ENCODE measurements at places on chromosomes 3 and 15.
A peak's percentile ranks its signal among the peaks of the same experiment; 100 is the strongest.

GRCh38 chr3:24400450-24400849 lies 94.2 kb downstream of the THRB start:
- DNase-seq = no peak

- DNase-seq = no peak
These were observed 23.7 kb downstream of the NEK10 start for GRCh38 chr3:27345493-27345892.

DNA sequence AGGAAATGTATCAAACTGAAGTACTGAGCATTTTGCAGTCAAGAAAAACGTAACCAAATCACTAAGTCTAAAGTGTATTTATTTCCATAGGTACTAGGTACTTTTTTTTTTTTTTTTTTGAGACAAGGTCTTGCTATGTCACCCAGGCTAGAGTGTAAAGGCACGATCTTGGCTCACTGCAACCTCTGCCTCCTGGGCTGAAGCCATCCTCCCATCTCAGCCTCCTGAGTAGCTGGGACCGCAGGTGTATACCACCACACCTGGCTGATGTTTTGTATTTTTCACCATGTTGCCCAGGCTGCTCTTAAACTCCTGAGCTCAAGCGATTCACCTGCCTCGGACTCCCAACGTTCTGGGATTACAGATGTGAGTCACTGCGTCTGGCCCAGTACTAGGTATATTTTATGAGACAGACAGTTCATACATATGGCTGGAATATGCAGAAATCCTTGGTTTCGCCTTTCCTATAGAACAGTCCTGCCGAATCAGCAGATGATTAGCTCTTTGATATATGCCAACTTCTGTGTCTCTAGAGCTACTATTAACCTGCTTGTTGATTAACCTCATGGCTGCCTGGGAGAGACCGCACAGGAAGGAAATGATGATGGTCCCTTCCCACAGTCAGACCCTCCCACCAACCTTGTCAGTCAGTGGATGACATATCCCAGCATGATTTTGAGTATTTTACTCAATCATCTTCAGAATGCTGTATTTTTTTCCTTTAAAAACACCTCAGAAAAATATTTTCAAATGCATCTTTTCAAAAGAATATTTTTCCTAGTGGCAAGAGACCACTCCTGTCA lies 32.3 kb downstream of the TMOD3 start:
- DNase-seq = no peak

GRCh38 chr15:73081321-73081958 lies 29.2 kb downstream of the NEO1 start:
- DNase-seq = peak; percentile 30

DNA sequence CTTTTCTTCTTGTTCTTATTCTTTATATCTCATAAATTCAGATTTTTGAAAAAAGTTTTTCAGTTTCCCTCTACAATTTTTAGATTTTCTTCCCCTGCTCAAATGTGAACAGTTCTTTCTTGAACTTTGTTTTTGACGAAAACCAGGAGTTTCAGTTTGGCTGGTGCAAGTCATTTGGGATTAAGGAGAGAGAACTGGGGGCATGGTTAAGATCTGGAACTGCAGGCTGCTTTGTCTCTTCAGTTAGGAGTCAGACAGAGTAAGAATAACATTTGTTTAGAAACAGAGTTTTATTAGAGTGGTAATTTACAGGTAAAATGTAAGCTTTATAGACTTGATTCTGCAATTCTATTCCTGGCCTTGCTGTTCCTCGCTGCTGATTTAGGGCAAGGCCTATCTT lies 310.5 kb upstream of the C2CD4B start:
- no peak for DNase-seq

- no peak for DNase-seq
These were observed 359.2 kb upstream of the PROK2 start for GRCh38 chr3:72143966-72144717.

- no peak for DNase-seq
These were observed 560.8 kb upstream of the RGMA start for GRCh38 chr15:93649691-93650235.

DNA sequence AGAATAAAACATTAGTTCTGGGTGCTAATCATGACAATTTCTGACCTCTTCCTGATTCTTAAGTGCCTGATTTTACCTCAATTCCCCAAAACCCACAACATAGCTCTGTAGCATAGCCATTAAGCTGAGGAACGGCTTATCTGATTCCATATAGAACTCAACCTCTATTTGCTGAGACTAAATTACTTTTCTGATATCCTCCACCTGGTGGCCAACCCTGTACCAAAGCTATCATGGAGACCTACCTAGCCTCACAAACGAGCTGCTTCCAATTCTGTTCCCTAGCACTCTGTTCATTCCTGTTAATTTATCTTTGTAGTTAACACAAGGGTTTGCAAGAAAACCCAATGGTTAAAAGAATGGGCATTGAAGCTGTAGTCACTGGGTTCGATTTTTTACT lies 245.2 kb downstream of the PLOD2 start:
- DNase-seq = no peak

DNA sequence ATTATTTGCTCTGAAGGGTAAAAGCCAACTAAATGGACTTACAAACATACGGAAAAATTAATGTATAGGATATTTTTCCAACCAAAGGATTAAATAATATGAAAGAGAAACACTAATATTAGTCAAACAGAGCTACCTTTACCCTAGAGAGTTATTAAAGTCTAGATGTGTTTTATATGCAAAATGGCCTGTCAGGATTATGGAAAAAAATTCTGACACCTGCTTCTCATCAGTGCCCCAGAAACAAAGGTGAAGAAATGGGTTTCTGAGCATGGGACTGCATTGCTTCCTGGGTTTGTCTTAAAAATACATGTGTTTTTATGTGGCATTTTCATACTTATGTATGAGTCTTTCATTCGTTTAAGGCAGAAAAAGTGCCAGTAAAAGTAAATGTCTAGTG lies 148.3 kb downstream of the ROBO2 start:
- DNase-seq = no peak

DNA sequence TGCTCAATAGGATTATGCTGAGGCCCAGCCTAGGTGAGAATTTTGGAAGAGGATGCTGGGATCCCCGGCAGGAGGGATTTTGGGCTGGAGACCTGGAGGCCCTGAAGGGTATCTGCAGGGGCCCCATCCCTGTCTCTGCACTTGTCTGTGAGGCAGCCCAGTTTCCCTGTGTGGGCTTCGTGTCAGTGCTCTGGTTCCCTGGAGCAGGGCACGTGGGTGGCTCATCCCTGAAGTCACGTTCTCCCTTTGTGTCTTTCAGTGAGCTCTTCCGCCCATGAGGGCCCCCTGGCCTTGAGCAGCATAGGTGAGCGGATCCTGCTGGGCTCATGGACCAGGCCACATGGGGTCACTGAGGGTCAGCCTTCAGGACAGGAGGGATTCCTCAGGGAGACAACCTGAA lies 217.9 kb downstream of the SNRPN start:
- no peak for DNase-seq

DNA sequence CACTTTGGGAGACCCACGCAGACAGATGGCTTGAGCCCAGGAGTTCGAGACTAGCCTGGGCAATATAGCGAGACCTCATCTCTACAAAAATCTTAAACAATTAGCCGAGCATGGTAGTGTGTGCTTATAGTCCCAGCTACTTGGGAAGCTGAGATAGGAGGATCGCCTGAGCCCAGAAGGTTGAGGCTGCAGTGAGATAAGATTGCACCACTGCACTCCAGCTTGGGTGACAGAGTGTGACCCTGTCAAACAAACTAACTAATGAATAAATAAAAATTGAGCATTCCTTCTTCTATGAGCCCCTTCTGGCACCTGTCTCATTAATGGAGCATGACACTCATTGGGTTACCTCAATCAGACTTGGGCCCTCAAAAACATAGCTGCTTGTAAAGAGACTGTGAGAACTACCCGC lies 7.5 kb downstream of the ZDHHC3 start:
- no peak for DNase-seq

DNA sequence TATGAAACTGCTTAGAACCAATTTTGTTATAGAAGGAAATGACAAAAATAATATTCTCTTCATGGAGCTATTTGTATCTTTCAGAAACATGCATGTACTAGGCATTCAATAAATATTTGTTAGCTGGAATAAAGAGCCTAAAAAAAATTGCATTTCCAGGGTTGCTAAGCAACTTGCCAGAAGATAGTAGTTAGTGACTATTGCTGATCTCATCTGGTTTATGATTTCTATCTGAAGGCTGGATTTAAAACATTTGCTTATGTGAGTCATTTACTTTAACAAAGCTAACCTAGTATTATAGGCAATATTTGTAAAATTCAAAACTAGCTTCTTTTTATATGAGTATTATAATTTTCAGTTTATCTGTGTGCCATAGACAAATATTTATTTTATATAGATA lies 78.3 kb downstream of the NAALADL2 start:
- no peak for DNase-seq

- no peak for DNase-seq
These were observed 136.3 kb downstream of the TMCO5A start for GRCh38 chr15:38070778-38071177.

DNA sequence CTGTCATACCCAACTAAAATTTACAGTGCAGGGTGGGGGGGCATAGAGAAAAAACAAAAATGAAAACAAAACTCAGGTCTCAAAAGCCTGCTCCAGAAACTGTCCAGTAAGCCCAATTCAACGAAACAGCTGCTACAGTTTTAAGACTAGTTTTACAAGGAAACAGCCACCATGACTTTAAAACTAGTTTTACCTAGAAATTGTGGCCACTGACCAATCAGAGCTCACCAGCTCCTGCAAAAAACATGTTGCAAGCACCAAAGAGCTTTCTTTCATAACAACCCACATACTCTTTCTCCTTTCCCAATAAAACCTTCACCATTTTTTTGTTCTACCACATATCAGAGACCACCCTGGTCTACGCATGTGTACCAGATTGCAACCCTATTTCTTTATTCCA lies 7.3 kb upstream of the CFAP91 start:
- DNase-seq = no peak

DNA sequence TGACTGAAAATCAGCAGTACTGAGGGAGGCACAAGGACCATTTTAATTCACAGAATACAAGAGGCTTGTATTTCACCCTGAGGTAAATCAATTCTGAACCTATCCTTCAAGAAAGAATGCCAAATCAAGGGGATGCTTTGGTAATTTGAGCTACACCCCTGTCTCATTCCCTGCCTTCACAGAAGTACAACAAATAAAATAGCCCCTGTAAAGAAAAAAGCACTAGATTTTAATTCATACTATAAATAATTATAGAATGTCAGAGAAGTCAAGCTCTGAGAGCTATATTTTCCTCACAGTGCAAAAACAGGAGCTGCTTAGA lies 249.0 kb downstream of the ISL2 start:
- no peak for DNase-seq

DNA sequence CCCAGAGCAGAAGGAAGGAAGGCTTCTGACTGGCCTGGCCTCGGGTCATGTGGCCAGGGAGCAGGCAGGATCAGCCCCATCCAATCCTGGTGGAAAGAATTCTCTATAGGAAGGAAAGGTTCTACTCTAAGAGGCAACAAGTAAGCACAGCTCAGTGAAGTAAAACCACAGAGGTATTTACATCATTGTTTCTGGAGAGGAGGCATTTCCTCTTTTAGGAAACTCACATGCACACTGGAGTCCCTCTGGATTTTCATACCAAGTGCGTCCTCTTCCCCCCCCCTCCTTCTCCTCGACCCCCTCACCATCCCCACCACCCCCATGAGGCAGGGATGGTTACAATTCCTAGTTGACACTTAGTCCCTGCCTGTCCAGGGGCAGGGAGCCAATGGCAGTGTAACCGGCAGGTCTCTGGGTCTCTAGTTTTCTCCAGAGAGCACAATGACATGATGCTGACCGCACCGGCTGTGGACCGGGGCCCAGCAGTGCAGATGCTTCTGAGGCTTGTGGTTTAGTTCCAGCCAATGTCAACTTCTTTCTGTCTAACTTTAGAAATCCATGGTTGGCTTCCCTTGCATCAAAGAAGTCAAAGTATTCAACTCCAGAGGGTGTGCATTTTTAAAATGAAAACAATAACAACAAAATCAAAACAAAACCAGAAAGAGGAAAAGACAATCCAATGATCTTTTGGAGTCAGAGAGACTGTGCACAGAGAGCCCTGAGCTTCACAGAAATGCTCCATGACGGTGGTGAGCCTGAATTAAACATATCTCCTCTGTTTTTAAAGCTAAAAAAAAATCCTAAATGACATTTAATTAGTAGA lies 230.3 kb upstream of the TLE3 start:
- no peak for DNase-seq

GRCh38 chr3:126417515-126417914 lies 22.8 kb downstream of the CFAP100 start:
- DNase-seq = no peak

DNA sequence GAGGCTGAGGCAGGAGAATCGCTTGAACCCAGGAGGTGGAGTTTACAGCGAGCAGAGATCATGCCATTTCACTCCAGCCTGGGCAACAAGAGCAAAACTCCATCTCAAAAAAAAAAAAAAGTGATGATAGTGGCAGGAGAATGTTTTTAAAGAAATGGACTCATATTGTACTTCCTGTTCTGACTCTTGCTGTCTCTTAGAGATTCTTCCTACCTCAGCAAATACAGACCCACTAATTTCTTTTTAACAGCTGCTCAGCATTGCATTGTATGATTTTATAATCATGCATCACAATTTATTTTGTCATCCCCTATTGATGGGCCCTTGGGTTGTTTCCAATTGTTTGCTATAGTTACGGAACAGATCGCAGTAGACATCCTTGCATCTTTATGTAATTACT lies 8.8 kb upstream of the ANKDD1A start:
- no peak for DNase-seq

DNA sequence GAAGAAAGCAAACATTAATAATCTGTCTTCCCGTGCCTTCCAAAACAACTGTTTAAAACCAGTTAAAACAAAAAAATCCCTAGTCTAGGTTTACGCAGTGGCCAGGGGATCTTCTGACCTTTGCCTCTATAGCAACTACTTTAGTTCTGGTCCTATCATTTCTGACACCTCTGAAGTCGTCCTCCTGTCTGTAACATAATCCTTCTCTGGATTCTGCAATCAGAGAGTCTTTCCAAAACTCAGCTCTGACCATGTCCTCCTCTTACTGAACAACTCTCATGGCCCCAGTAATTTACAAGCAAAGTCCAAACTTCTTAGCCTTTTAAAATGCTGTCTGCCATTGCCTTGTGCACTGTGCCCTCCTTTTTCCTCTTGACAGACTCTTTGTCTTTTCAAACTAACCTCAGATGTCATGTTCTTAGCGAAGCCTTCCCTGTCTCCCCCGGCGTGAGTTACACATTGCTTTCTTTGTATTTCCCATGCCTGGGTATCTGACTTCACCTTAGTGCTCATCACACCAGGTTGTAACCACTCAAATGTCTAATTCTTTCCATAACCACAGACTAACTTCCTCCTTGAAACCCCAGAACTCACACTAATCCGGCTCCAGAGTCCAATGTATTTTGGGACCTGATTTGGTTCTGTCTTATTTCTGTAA lies 105.2 kb upstream of the BNIP2 start:
- no peak for DNase-seq

- peak; percentile 64 for DNase-seq
These were observed 116.3 kb downstream of the PDZRN3 start for GRCh38 chr3:73508330-73508954.

Data from NCI-H510A treated with DMSO at 0.1 percent for 48 hours (cell line).